NK-92 treated with Interleukin-12 subunit alpha and Interleukin-12 subunit beta, amount 100 ng/mL, for 24 hours (cell line): ENCODE measurements at places on chromosomes 5 and 9.

GRCh38 chr5:143962201-143962600, 150.2 kb downstream of the HMHB1 start:
- DNase-seq: no peak

GRCh38 chr9:24932785-24933184, 387.1 kb upstream of the IZUMO3 start:
- DNase-seq: no peak

DNA sequence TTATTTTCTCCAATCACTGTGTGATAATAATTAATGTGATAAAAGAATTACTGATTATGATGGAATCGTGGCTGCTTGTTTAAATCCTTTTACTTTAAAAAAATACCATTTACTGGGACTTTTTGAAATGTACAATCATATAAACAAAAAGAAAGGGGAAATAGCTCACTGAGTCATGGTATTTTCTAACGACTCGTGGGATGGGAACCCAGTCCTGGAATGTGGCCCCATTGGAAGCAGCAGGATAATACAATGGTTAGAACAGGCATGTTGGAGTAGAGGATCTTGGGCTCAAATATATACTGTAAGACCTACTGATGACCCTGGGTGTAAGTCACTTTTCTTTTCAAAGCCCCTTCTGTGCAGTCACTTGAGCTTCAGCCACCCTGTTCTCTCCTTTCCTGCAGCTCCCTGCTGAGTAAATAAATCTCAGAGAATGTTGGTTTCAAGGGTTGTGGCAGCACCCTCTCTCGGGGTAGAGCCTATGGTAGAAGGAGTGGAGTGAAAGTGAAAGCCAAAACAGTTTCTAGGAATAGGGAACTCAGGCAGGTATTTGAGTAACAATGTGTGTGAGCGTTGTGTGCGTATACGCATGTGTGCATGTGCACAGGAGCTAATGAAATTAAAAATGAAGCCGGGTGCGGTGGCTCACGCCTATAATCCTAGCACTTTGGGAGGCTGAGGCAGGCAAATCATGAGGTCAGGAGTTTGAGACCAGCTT, 40.8 kb upstream of the LARP1 start:
- no peak for DNase-seq

GRCh38 chr5:65831276-65831675, 95.1 kb upstream of the ERBIN start:
- no peak for DNase-seq

DNA sequence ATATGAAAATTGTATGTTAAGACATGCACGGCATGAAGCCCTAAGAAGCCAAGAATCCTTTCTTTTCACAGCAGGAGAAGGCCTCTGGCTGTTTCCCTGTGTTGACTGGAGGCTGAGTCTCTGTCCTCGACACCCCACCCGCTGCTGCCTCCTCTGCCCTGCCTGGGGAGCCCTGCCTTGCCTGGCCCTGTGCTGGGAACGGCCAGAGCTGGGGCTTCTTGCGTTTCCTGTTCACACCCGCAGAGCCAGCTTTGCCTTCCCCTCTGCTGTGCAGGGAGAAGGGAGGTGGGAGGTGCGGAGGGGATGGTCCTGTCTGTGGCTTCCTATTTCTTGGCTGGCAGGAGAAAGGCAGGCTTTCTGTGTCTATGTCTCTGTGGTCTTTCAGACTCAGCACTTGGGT, 6.9 kb upstream of the GMCL2 start:
- no peak for DNase-seq

GRCh38 chr5:94771742-94772141, 153.3 kb downstream of the SLF1 start:
- DNase-seq: no peak

DNA sequence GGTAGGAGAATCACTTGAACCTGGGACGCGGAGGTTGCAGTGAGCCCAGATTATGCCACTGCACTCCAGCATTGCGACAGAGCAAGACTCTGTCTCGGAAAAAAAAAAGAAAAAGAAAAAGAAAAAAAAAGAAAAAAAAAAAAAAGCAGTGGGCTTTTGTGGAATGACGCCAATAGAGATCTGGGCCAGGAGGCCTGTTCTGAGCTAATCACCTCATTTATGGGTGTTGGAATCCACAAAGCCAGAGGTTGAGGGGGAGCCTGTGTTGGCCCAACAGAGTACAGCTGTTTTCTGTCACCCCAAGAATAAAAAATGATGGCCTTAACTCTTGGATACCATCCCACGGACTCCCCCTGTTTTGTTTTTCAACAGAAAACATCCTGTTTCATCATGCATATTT, 18.5 kb downstream of the OSTF1 start:
- DNase-seq: no peak

- DNase-seq: no peak
Measured at GRCh38 chr5:66945389-66946349, 250.9 kb downstream of the CD180 start.

GRCh38 chr5:119537704-119538103, 85.4 kb downstream of the HSD17B4 start:
- no peak for DNase-seq

- no peak for DNase-seq
Measured at GRCh38 chr9:81077572-81077971, 611.8 kb downstream of the TLE1 start.

GRCh38 chr9:98471185-98471584, 215.7 kb upstream of the TBC1D2 start:
- DNase-seq: no peak

- no peak for DNase-seq
Measured at GRCh38 chr5:159704160-159704559, 212.1 kb upstream of the ADRA1B start.

DNA sequence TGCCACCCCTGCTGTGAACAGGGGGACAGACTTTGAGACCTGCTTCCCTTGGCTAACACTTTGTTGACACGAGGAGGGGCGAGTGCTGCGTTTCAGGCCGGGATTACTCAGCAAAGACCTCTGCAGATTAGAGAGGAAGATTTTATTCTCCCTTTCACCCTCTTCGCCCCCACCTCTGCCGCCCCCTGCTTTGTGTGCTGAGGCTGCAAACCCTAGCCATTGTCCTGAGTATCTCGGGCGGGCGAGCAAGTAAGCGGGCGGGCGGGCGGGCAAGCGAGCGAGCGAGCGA, 6.0 kb downstream of the ISL1 start:
- DNase-seq: no peak

DNA sequence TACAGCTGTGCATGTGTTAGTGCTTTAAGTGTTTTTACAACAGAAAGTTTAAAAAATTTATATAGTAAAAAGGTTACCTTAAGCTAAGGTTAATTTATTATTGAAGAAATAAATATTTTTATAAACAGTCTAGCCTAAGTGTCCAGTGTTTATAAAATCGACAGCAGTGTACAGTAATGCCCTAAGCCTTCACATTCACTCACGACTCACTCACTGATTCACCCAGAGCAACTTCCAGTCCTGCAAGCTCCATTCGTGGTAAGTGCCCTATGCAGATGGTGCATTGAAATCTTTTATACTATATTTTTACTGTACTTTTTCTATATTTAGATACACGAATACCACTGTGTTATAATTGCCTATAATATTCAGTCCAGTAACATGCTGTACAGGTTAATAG, 159.1 kb downstream of the ROR2 start:
- no peak for DNase-seq

DNA sequence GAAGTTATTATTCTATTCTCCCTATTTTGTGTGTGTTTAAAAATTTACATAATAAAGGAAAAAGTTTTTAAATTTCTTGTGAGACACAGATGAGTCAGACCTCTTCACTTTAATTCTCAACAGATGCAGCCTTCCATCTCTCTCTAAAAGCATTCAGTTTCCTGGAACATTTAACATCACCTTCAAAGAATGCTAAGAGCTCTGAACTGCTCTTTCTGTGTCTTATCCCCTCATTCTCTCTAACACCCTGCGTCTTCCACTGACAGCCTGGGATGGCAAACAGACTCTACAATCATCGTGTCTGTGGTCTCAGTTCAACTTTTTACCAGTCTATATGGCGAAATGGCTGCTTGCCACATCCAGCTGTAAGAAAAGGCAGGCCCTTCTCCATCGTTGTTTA, 173.0 kb downstream of the HINT1 start:
- no peak for DNase-seq

DNA sequence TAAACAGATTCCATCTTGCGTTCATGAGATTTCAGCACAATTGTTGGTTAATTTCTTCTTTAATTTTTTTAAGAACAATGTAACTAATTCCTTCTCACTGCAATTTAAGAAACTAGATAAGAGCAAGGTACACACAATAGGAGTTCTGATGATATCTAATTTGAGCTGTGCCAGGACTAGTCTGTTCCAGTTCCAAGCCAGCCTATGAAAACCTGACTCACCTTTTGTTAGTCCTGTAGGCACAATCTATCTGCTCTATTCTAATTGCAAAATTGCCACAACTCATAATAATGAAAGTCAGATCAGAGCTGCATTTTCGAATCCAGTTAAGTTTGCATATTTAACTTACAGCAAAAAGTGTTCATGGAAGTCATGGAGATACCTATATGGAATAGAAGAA, 494.1 kb upstream of the TUSC1 start:
- DNase-seq: no peak

- DNase-seq: no peak
Measured at GRCh38 chr5:114192108-114192507, 169.8 kb upstream of the KCNN2 start.

- no peak for DNase-seq
Measured at GRCh38 chr5:157204765-157205164, 24.1 kb downstream of the ITK start.

DNA sequence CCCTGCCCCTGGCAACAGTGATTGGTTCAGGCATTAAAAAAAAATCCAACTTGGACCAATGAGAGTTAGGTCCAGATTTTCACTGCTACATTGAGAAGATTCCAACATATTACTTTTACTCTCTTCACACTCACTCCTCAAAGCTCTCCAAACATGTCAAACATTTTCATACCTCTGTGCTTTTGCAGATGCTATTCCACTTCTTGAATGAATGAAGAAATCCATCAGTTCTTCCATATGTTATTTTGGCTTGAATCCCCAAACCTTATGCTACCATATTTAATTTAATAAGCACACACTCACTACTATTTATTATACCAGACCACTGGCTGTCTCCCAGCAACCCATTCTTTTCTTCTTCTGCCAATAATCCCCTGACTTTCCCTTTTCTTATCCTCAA, 87.1 kb downstream of the PPP2R2B start:
- no peak for DNase-seq

DNA sequence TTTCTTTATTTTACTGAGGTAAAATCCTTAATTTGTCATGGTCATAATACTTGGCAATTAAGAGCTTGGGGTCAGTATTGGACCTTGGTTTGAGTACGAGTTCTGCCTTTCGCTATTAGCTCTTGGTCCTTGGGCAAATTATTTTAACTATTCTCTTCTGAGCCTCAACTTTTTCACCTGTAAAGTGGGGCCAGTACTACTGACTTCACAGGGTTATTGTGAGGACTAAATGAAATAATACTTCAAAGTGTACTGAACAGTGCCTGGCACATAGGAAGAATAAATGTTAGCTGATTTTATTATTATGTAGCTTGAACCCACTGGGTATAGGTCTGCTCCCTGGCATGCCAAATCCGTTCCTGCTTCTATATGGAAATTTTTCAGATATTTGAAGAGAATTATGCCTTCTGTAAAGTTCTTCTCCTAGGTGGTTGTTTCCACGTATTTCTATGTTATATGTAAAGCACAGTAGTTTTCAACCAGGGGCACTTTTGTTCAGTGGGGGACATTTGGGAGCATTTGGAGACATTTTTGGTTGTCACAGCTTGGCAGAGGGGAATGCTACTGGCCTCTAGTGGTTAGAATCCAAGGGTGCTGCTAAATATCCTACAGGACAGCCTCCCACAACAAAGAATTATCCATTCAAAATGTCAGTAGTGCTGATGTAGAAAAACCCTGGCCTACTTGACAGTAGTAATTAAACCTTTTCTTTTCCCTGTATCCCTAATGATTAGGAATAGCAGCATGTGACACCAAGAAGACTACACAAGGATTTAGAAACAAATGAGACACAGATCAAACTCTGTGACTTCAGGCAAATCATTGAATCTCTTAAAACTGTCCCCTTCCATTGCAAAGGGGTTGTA, 4.5 kb downstream of the RCL1 start:
- no peak for DNase-seq

GRCh38 chr9:123669346-123669745, 260.6 kb downstream of the DENND1A start:
- no peak for DNase-seq

GRCh38 chr5:95801961-95802360, 20.6 kb downstream of the GLRX start:
- DNase-seq: no peak

GRCh38 chr5:43110606-43111170, 10.0 kb upstream of the ZNF131 start:
- DNase-seq: no peak

GRCh38 chr5:19918780-19919179, 69.2 kb downstream of the CDH18 start:
- no peak for DNase-seq

- DNase-seq: no peak
Measured at GRCh38 chr5:73902327-73903051, 276.5 kb downstream of the ARHGEF28 start.

DNA sequence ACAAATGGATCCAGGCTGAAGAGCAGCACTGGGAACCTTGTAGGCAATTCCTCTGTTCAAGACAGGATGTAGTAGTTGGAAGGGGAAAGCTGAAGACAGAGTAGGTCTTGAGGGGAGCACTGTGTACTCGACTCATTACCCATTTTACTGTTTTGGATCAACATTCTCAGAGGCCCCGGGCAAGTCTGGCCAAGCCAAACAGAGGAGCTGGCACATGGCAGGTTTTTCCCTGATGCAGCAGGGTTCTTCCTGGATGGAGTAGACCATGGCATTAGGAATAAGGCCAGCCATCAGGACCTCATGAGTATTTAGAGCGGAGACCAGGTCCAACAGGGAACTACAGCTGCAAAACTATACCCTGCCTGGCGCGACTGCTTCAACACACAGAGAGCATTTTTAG, 4.4 kb downstream of the SVEP1 start:
- DNase-seq: no peak

DNA sequence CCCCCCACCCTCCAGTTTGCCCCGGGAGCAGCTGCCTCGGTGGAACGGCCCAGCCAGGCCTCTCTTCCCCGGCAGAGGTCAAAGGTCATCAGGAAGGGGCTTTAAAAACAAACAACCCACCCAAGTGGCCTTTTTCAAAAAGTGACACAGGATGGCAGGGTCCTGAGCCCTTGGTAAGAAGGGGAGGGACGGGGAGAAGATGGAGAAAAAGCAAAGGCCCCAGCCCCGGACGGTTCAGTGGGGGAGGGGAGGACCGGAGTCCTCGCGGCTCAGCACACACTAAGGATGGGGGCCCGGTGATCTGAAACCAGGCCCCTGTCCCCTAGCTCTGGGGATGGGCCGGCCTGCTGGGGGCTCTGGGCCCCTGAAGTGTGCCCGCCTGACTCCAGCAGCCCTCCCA, 1.1 kb downstream of the PRRX2 start:
- DNase-seq: no peak

- no peak for DNase-seq
Measured at GRCh38 chr9:87657893-87658292, 68.0 kb upstream of the CTSL start.

DNA sequence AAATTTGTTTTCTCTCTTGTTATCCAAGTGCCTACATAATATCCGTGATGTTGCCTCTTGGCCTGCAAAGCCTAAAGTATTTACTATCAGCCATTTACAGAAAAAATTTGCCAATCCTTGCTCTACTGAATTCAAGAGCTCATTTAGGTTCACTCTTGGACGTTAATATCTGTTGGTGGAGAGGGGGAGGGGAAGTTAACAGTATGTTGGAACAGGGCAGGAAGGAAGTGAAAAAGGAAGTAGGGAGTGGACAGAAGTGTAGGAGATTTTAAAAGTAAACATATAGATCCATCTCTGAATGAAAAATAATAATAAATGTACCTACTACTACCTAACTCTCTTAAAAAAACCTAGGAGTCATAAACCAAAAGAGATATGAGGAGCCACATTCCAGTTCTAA, 32.8 kb downstream of the ZNF608 start:
- DNase-seq: no peak
